ENCODE measurements at places on chromosomes 11 and 22.
A peak's percentile ranks its signal among the peaks of the same experiment; 100 is the strongest.

DNA sequence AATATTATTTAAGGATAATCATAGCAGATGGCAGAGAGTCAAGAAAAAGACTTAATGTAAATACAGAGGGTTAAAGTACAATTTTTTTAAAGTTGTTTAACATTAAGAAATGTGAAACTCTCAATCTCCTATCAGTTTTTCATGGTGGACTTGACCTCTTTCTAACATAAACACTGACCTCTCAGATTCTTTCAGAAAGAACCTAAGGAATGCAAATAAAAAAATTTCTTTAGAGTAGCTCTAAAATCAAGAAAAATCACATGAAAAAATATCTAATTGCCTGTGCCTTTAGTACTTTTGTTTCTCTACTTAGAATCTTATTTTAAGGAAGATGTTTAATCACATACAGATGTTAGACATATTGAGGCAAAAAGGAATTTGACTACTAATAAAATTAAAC is 12.9 kb downstream of the RNF141 start:
- DNase-seq = no peak

DNA sequence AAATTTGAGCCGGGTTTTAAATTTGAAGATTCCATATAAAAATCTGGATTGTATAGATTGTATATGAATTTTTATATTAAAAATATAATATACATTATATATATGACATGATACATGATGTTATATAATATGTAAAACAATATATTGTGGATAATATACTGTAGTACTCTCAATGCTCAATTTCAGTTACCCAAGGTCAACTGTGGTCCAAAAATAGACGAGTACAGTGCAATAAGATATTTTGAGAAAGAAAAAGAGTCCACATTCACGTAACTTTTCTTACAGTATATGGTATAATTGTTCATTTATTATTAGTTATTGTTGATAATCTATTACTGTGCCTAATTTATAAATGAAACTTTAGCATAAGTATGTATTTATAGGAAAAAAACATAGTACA is 94.2 kb upstream of the YWHAH start:
- DNase-seq = no peak

- DNase-seq = no peak
Observed at GRCh38 chr11:70225681-70226177, 22.6 kb downstream of the FADD start.

DNA sequence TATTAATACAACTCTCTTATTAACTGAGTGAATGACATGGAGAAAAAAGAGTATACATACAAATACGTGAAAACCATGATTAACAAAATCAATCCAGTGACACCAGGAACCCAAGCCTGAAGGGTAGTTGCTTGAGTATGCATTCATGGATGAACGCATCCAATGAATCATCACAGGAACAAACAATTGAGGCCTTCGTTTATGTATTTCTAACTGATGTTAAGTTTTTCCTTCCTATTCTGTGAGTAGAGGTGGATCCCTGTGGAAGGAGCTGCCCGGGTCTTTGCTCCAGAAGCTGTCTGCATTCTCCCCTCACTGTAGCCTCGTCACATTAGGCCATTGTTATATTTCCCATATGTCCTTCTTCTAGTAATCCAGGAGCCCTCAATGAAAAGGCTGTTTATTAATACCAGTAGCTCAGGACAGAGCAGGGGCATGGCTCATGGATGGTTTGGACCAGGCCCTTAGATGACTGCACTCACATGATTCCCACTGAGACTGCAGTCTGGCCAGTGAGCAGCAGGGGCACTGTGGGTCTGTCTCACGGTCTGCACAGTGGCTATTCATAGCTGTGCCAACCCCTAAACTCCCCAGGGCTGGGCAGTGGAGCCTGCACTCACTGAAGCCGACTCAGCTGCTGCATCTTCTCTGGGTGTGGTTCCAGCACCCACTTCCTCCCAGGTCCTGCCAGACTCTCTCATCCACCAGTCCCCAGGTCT is 128.1 kb upstream of the TOP3B start:
- peak; percentile 71 for DNase-seq

GRCh38 chr11:70423523-70424505 is 25.5 kb downstream of the CTTN start:
- DNase-seq = no peak

DNA sequence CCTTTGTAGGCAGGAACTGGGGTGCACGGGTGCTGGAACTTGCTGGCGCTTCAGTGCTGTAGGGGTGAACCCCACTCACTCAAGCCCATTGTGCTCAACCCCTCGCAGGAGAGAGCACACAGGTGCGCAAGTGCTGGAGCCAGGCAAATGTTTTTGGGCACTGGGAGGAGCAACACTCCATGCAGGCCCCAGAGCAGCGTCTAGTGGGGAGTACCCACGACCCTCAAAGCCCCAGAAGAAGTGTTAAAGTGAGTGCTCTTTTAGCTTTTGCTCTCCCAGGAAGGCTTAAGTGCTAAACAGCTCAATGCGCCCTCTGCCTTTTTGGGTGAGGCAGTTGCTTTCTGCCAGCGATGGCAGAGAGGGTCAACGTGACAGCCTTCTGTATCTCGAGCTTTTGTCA is 282.2 kb upstream of the ARHGAP42 start:
- no peak for DNase-seq

- DNase-seq = no peak
Observed at GRCh38 chr11:75775056-75775455, 6.5 kb downstream of the DGAT2 start.

- peak; percentile 24 for DNase-seq
Observed at GRCh38 chr22:17855572-17856290, 81.5 kb upstream of the BID start.

GRCh38 chr22:33859311-33859710 is 61.0 kb downstream of the LARGE1 start:
- no peak for DNase-seq

GRCh38 chr11:13329670-13330356 is 52.2 kb downstream of the BMAL1 start:
- DNase-seq = peak; percentile 54

- DNase-seq = no peak
Observed at GRCh38 chr11:75271730-75272129, 31.2 kb downstream of the TPBGL start.

GRCh38 chr11:102010776-102011494 is 36.3 kb upstream of the CFAP300 start:
- DNase-seq = peak; percentile 61

GRCh38 chr11:8683115-8683807 is 669 bp downstream of the RPL27A start:
- DNase-seq = no peak

GRCh38 chr11:9144828-9145227 is 53.4 kb upstream of the SCUBE2 start:
- no peak for DNase-seq

- no peak for DNase-seq
Observed at GRCh38 chr11:27621405-27622161, 78.7 kb downstream of the BDNF start.

GRCh38 chr22:22397875-22398524 is 110.5 kb downstream of the ZNF280B start:
- DNase-seq = no peak

GRCh38 chr22:39021552-39022250 is 774 bp downstream of the APOBEC3D start:
- DNase-seq = no peak

DNA sequence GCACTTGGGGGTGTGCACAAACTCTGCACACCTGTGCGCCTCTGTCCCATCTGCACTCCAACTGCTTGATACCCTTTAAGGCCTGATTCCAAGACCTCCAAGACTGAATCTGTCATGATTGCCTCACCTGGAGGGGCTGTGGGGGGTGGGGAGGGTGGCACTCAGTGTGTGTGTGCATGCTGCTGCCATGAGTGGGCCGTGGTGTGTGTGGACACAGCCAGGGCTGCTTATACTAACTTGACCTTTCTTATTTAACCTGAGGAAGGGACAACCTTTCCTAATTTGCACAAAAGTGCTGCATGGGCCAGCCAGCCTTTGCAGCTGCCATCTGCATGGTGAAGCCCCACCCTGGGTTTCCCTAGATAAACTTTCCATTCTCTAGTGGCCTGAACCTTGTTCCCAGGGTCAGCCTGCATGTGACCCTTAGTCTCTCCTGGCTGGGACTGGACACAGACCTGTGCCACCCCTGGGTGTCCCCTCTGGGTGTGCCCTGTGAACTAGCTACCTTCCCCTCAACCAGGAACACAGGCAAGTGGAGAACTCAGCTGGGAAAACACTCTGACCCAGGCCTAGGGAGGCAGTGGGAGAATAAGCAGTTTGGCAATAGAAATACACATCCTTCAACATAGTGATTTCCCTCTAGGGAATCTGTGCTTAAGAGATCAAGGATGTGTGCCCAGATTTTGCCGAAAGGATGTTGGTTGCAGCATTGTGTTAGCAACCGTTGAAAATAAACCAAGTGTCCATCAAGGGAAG is 45.4 kb upstream of the DKK3 start:
- DNase-seq = no peak

DNA sequence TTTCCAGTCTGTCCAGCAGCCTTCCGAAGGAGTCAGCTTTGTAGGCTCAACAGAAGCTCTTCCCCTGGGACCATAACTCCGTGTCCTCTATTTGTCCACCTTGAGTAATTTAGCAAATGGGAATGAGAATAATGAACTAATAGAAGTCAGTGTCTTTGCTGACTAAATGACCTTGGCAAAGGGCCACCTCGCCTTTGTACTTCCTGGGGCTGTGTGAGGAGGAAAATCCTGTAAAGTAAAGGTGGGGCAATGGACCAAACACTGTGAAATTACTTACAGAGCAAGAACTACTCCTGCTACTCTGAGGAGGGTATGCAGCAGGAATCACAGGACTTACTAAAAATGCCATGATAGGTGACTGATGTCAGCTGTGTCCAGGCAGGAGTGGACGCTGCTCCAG is 36.2 kb upstream of the CSNK2A3 start:
- no peak for DNase-seq

- no peak for DNase-seq
Observed at GRCh38 chr11:15035283-15035682, 38.1 kb upstream of the CALCB start.

DNA sequence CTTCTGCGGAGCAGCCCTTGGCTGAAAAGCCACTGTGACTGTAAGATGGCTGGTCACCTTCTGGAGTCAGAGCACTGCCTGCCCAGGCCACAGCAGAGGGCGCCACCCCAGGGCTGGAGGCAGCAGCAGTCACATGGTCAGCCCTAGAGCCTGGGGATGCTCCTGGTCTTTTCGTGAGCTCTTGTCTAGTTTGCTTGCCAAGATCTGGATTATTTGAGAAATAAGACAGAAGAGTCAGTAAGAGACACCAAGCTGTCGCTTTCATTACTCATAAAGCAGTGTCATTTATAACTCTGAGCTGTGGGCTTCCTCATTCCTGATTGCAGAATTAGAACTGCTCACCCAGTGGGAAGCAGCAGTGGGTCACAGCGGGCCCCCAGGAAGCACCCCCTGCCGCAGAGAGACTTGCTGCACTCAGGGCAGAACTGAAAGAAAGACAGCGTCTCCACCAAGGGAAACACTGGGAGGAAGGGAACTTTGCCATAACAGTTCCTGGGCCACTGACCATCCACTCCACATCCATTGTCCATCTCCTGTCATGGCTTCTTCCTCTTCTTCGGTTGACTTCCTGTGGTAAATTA is 56.7 kb downstream of the PPP6R2 start:
- DNase-seq = peak; percentile 4

GRCh38 chr22:35868938-35869337 is 151.3 kb downstream of the APOL5 start:
- DNase-seq = no peak

- DNase-seq = peak; percentile 54
Observed at GRCh38 chr22:41687901-41688364, 734 bp downstream of the SNU13 start.

GRCh38 chr22:35782504-35782903 is 64.8 kb downstream of the APOL5 start:
- DNase-seq = no peak

- DNase-seq = no peak
Observed at GRCh38 chr22:25555586-25555985, 8.9 kb upstream of the GRK3 start.

- no peak for DNase-seq
Observed at GRCh38 chr22:32695451-32695891, 106.0 kb upstream of the TIMP3 start.

DNA sequence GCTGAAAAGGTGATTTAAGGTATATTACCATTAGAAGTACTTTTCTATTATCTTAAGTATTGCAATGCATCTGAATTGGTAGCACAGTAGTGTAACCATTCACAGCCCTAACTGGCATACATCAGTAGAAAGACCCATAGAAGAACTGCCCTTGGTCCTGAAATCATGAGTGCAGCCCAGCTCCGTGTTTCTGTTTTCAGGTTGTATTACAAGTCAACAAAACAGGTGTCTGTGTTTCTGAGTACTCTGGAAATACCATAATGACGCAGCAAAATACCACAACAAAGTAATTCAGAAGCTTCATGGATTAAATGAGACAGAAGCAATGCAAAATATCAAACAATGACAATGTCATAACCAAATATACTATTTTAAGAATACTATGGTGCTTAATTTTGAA is 226.3 kb downstream of the OPCML start:
- DNase-seq = peak; percentile 22

- peak; percentile 59 for DNase-seq
Observed at GRCh38 chr11:31107649-31108048, 261.9 kb downstream of the DCDC1 start.

DNA sequence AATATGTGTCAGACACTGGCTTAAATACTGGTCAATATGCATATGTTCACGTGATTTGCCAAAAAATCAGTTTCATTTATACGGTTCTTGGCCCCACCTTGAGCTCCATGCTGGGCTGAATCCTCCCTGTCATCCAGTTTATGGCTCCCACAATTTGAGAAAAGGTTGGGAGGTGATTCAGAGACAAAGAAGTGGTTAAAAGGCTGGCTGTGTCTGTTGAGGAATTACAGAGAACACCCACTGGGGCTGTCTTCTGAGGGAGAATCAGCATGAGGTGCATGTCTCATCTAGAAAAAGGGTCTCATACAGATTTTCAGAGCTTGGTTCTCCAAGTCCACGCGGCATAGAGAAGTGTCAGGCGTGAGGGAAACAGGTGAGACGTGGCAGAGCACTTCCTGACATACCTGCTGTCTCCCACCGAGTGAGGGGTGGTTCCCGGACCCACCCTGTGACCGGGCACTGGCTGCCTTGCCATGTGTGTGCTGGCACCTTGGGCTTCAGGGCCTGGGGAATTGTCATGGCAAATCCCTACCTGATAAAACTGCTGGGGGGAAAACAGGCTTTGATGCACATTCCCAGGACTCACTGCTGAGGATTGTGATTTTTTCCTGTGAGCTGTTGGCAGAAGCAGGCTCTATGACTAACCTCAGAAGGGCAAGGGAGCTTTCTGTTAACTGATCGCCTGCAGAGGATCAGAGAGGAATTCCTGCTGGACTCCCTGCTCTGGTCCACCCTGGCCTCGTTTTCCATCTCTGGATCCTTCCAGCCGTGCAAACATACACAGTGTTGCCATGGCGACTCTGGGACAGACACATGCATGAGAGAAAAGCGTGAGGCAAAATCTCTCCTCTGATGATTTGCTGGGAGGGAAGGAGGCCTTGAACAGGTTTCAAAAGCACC is 223.6 kb downstream of the ADAMTS15 start:
- DNase-seq = peak; percentile 92

GRCh38 chr22:43555561-43556515 is 144.0 kb downstream of the MPPED1 start:
- no peak for DNase-seq

All from eye (tissue), 1 donor.